ENCODE measurements at places on chromosomes 3 and 15.

DNA sequence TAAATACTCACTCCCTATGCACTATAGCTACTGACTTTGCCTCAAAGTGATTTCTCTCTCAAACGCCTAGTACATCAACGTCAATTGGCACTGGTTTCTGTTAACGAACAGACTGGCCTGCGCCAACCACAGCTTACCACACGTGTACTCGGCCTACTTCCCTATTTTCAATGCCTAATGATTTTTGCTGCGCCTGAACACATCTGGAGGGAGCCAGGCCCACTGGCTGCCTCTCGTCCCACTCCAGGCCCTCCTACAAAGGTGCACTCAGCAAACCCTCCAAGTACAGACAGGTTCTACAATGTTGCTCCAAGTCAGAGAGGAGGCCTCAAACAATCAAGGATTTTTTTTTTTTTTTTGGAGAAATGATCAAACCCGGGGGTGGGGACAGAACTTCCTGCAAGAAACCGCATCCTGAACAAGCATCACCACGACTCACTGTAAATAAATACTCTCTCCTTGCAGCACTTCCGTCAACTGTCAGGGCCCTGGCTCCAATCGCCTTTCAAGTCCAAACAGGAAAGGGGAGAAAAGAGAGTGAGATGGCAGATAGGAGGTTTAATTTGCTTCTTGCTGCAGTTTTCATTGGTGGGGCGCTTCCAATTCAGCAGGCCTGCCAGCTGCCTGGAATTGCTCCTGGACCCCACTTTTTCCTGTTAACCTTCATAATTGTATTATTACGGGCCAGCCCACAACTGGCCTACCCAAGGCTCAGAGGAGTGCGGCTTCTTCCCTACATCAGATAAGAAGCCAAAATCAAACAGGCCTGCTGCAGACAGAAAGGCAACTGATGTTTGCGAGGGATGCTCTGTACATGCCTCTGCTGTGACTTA lies 139.3 kb downstream of the FOXP1 start:
- peak; percentile 90 for DNase-seq

DNA sequence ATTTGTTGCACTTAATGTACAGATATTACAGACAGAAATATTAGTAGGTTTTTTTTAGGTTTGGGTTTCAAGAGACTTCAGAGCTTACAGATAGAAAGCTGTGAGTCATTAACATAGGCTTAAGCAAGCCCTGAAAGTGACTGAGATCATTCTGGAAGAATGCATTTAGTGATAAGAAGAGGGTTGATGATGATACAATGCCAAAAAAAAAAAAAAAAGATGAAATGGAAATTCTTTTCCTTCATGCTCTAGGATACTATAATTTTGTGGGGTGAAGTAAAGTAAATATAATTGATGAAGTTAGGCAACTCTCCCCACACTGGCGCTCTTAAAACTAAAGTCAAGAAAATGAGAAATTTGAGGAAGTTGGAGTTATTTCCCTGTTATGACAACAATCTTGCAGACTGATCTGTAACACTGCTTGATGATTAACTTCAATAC lies 169.4 kb upstream of the ZNF385D start:
- DNase-seq = no peak

DNA sequence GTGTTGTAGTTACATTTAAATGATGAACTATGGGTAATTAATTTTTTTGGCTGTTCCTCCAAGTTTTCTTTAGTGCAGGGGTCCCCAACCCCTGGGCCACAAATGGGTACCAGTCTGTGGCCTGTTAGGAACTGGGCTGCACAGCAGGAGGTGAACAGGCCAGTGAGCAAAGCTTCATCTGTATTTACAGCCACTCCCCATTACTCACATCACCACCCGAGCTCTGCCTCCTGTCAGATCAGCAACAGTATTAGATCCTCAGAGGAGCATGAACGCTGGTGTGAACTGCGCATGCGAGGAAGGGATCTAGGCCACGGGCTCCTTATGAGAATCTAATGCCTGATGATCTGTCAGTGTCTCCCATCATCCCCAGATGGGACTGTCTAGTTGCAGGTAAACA lies 75.9 kb upstream of the RPL35A start:
- no peak for DNase-seq

GRCh38 chr15:60005352-60006202 lies 1.5 kb downstream of the FOXB1 start:
- no peak for DNase-seq

- DNase-seq = no peak
Observed at GRCh38 chr15:25268166-25268565, 170.7 kb downstream of the UBE3A start.

- no peak for DNase-seq
Observed at GRCh38 chr15:66938114-66938830, 127.1 kb upstream of the SMAD3 start.

DNA sequence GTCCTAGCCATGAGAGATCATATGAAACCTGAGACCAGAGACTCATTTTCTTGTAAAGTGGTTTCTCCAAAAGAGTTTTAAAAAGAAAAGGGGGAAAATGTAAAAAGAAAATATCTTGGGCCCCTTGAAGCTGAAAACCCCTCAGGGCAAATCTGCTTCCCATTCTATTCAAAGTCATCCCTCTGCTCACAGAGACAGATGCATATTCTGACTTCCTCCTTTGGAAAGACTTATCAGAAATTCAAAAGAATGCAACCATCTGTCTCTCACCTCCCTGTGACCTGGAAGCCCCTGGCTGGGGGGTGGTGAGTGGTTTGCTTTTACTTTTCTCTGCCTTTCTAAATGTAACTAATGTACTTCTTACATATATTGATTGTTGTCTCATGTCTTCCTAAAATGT lies 1154.8 kb downstream of the NSUN3 start:
- no peak for DNase-seq

GRCh38 chr3:187136337-187136736 lies 3.0 kb downstream of the RPL39L start:
- no peak for DNase-seq

- DNase-seq = no peak
Observed at GRCh38 chr3:13296662-13297061, 123.5 kb downstream of the NUP210 start.

GRCh38 chr3:143343944-143344343 lies 224.4 kb downstream of the CHST2 start:
- no peak for DNase-seq

DNA sequence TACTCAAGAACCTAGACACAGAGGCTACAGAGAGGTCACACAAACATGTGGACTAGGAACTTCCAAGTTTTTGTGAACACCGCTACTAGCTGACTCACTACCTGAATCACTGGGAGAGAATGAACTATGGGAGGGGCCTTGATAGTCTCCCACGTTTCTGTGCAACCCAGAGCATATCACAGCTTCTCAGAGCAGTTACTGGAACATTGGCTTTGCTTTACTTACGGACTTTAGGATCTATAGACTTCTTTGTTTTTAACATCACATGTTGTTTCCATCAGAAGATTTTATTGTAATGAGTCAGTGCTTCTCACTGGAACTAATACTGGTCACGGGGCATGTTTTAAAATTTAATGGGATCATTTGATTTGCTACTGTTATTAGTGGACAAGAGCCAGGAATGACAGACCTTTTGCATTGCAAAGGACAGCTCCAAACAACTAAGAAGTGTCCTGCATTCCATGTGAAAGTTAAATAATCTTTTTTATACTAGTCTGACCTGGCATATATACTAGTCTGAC lies 35.6 kb downstream of the RTP4 start:
- DNase-seq = no peak

DNA sequence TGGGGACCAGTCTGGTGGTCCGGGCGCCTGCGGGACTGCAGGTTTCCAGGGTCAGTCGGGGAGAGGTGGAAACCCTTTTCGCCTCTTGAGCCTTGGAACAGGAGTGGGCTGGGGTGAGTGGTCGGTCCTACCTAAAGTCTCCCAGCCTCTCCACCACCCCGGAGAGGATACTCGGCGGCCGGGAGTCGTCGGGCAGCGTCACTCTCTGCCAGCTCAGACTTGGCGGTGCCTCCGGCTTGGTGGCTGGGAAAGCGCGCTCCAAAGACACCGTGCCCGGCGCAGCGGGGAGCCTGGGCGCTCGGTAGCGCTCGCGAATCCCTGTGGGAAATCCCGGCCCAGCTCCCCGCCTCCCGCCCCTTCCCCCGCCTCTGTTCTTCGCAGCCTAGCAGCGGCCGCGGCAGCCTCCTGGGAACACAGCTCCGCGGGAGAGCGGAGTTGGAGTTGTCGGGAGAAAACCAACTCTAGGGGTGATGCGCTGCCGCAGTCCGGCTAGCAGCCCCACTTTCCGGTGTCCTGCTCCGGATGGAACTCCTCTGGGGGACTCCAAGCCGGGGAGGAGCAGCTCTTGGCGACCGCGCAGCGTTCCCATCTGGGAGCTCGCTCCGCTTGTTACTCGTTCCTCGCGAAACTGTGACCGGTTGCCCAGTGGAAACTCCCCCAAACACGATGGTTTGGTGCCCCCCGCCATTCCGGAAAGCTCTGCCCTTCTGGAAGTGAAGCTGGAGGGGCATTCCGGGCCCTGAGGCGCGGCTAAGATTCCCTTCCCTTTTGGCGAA lies 1.4 kb downstream of the EPHB1 start:
- no peak for DNase-seq

GRCh38 chr15:78620021-78620526 lies 722 bp downstream of the CHRNA3 start:
- no peak for DNase-seq

DNA sequence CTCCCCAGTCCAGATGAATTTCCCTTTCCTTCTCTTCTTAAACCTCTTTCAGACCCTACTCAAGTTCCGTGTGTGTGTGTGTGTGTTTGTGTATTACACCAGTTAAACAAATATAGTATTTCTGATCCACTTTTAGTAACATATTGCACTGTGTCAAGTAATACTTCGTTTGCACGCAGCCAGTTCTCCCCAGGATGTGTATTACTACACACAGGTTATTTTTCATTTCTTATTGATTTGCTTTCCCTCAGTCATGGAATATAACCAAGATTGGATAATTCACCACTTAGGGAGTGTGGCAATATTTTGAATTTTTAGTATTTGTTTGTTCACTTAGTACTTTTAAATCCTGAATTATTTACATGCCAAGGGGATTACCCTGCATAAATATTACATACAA lies 667.0 kb downstream of the NR2F2 start:
- no peak for DNase-seq

GRCh38 chr3:179029096-179029495 lies 42.5 kb downstream of the ZMAT3 start:
- no peak for DNase-seq

DNA sequence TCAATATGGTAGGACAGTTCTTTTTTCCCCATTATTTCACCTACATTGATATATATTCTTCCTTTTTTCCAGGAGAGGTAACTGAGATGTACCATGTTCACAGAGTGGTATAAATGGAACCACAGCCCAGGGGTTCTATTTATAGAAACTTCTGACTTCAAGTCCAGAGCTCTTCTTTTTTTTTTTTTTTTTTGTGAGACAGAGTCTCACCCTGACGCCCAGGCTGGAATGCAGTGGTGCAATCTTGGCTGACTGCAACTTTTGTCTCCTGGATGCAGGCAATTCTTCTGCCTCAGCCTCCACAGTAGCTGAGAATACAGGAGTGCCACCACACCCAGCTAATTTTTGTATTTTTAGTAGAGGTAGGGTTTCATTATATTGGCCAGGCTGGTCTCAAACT lies 267.1 kb upstream of the TPRG1 start:
- no peak for DNase-seq

DNA sequence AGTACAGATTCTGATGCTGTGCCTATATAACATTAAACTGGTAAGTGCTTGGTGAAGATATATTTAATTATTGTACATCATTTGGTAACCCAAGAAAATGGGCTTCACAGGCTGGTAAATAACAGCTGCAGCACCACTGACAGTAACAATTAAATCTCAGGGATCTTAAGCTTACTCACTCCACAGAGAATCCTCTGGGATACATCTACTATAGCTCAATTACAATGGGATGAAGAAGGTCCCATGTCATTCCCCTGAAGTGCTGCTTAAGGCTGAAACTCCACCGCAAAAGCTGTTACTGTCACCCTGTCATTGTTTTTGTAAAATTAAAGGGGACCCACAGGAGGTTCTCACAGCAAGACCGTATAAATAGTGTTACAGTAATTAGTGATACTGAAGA lies 153.0 kb downstream of the IMPG2 start:
- DNase-seq = no peak

- no peak for DNase-seq
Observed at GRCh38 chr3:23242106-23242505, 39.0 kb downstream of the UBE2E2 start.

GRCh38 chr3:114421204-114421603 lies 127.4 kb downstream of the TIGIT start:
- DNase-seq = no peak

- DNase-seq = no peak
Observed at GRCh38 chr3:168248383-168249204, 152.9 kb upstream of the GOLIM4 start.

DNA sequence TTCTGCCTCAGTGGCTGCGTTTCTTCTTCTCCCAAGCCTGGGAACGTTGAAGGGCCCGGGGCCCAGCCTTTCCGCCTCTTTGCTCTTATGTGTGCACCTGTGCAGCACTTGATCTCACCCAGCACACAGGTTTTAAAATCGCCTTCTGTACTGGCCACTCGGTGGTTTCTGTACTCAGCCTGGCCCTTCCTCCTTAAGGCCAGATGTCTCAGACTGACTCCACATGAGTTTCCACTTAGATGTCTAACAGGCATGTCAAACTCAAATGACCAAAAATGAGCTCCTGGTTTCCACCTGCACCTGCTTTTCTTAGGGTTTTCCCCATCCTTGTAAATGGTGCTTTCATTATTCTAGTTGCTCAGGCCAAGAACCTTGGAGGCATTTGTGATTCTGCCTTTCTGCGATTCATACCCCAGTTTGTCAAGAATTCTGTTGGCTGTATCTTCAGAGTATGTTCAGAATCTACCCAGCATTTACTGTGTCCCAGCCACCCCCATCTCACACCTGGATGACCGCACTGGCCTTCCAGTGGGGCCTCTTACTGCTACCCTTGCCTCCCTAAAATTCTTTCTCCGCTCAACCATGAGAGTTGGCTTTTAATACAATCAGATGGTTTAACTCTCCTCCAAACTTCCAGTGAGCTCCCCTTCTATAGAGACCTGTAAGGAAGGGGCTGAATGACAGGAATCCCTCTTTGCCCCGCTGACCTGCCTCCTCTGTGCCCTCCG lies 2.2 kb upstream of the TRAK1 start:
- DNase-seq = no peak

DNA sequence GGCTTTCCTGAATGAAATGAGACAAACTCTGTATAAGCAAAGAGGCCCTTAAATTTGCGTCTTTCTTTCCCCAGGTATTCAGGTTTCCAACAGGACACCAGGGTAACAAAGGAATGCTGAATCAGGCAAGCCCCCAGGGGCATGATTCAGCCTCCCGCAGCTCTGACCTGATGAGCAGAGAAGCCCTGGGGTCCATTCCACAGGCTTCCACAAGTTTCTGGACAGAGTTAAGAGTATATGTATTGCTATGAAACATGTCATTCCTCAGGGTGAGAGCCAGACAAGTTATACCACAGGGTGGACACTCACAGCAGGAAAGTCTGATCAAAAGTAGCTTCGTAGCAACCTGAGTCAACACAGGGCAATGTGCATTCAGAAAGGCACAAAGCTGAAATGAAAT lies 68.1 kb upstream of the CTNNB1 start:
- no peak for DNase-seq

GRCh38 chr3:184011230-184011876 lies 6.3 kb downstream of the ABCC5 start:
- DNase-seq = no peak
